ENCODE measurements at places on chromosomes 3 and 15.

DNA sequence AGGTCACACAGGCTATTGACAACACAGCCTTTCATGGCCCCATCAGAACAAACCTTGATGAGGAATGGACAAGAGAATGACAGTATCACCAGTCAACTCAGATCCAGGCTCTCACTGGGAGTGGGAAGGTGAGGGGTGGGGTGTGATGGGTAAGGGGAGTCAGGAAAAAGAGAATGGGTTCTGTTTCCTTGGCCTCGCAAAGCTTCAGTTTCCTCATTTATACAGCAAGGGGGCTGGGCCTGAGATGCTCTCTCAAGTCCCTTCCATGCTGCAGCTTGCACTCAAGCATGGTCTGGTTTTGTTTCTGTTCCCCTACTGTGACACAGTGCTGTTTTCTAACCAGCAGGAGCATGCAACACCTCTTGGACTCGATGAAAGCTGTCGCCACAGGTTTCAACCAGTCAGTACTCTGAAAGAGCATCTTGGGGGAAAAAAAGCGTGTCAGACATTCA, 65.7 kb upstream of the IL12A start:
- no peak for DNase-seq

DNA sequence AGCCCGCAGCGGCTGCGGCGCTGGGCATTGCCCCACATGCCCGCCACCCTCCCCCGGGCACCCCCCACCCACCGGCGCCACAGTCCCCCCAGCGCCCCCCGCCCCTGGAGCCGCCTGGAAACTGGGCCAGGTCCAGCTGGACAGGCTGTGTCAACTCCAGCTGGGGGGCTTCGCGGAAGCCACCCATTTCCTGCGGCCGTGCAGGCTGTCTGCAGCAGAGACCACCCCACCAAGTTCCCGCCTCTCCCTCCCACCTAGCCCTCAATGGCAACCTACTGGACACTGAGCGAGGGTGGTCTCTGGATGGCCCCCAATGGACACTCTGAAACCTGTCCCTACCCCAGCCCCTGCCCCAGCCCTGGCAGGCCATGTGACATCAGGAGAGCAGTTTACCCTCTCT, 62.8 kb upstream of the GATA2 start:
- DNase-seq = no peak

- no peak for DNase-seq
Measured at GRCh38 chr3:190092250-190092649, 28.4 kb downstream of the P3H2 start.

DNA sequence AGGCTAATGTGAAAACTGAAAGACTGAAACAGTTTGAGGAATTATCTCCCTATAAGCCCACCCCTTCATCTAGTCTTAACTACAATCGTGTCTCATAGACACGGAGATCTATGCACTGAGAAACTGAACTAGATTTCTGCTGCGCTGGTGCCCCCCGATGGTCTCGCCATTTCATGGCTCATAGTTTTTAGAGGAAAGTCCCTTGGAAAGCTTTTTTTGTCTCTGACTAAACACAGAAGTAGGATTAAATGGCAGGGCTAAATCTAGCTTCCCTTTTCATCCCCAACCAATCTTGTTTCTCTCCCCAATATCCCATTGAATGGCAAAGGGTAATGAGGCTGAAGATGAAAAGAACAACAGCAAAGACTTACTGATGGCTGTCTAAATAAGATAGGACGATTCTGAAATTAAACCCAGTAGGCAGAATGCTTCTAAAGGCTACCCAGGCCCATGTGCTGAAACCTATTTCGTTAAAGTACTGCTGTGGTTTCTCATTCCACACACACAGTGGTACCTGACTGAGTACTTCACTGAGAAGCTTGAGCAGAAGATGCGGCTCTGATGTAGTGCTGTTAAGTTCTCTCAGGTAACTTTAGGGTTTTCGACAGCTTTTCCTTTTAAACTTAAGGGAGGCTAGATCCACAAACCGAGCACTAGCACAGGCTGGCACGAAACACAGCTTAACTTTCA, 142.7 kb downstream of the GADL1 start:
- DNase-seq = peak; percentile 20

- DNase-seq = no peak
Measured at GRCh38 chr3:196149375-196149774, 61.8 kb downstream of the ZDHHC19 start.

DNA sequence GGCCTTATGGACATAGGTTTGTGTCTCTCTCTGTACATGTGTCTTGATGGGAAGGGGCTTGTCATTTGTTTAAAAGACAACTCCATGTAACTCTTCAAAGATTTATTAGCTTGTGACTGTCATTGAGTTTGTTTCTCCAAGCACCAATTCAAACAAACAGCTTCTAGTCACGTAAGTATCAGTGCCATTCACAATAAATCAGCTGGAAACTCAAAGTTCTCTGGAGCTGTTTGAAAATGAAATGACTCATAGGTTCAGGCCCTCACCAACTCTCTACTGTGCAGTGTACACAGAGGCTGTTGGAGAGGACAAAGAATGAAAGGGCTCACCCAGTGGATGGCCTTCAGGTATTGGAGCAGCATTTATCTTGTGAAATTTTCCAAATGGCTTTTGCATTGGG, 476.3 kb downstream of the AGBL1 start:
- DNase-seq = no peak

GRCh38 chr3:47162697-47163168, 1.2 kb downstream of the SETD2 start:
- DNase-seq = peak; percentile 12

- no peak for DNase-seq
Measured at GRCh38 chr3:53524566-53524965, 30.2 kb downstream of the CACNA1D start.

GRCh38 chr3:102098130-102098885, 249.0 kb downstream of the NFKBIZ start:
- DNase-seq = no peak

GRCh38 chr3:128372707-128373533, 93.8 kb downstream of the DNAJB8 start:
- no peak for DNase-seq

DNA sequence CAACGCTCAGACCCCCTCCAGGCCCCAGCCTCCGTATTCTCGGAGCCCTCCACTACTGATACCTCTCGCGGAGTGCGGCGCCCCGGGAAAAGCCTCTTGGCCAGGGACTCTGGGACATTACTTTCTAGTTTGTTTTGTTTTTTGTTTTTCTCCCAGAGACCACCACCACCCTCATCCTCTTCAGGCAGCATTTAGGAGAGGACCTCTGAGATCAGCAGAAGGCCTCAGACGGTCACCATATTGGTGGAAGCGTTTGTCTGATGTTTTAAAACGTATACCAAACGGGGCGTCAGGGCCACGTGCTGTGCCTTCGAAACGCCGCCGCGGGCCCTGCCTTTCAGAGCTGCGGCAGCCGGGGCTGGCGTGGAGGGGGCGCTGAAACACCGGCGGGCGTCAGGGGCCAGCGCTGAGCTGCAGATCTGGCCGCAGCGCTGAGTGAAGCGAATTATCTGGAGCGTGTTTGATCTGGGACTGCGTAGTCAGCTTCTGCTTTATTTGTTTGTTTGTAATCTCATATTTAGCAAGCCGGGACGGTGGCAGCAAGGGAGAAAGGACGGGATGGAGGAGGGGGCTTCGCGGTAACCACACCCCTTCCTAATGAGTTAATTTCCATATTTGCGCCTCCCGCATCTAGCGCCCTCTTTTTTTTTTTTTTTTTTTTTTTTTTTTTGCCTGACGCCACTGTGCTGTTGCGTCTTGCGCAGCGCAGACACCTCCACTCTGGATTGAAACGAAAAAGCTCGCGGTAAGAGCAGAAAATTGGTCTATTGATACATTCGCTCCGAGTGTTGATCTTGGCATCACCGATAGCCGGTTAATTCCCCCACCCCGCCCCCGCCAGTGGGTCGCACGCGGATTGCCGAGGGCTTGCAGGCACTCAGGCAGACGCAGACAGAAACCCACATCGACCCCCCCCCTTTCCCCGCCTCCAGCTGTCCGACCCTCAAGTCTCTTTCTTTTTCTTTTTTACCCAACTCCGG, 14.9 kb downstream of the SOX2 start:
- no peak for DNase-seq

DNA sequence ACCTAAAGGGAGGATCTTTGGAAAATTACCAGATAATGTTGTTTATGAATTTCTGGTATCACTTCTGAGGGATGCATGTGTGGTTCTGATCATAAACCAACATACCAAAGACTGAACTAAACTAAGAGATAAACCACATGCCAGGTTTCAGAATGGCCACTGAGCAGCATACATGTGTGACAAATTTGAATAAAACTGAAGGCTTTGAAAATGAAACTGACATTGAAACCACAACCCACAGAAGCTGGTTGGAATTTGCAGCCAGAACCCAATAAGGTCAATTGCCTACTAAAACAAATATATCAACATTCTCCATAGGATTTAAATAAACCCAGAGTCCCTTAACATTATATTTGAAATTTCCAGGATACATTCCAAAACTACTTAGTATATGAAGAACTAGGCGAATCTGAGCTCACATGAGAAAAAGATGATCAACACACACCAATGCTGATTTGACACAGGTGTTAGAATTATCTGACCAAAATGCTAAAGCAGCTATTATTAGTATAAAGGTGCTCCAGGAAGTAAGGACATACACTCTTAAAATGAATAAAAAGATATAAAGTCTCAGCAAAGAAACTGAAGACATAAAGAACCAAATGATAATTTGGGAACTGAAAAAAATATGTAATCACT, 125.0 kb downstream of the ZNF280D start:
- DNase-seq = no peak

- no peak for DNase-seq
Measured at GRCh38 chr3:37397396-37397795, 223.0 kb upstream of the LRRFIP2 start.

- DNase-seq = no peak
Measured at GRCh38 chr15:41603411-41603935, 44.5 kb downstream of the TYRO3 start.

DNA sequence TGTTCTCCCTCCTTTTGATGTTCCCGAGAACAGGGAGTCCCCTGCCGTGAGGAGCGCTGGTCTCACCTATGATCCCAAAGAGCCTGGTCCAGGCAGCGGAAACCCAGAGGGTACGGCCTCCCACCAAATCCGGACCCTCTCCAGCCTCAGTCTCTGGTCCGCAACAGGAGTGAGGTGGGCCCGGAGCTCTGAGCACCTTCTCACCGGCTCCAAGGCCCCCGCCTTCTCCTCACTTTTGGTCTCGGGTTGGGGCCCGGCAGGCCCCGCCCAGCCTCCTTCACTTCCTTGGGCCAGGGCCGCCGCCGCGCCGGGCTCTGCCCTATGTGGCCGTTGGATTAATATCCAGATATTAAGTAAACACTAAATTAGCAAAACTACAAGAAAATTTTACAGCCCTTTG, 5.7 kb upstream of the SKOR1 start:
- DNase-seq = no peak

- no peak for DNase-seq
Measured at GRCh38 chr15:69497076-69497475, 44.5 kb downstream of the RPLP1 start.

- no peak for DNase-seq
Measured at GRCh38 chr3:65196663-65197062, 508.9 kb upstream of the ADAMTS9 start.

- DNase-seq = no peak
Measured at GRCh38 chr15:80749589-80749988, 29.6 kb upstream of the CEMIP start.

DNA sequence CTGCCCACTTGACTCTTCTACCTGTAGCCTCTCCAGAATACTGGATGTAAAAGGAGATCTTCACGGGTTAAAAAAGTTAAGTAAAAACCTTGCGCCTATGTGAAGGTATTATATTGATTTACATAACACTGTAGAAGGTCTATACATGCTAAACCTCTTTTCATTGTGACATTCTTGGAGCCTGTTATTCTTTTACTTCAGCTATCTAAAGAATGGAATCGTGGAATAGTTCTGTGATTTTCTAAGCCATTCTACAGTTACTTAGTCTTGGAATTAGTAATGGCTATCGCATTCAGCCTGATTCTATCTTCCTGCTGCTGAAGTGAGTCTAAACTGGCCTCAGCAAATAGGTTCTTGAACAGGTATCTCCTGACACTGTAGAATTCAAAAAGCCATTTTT, 430.0 kb upstream of the DPH6 start:
- DNase-seq = no peak

DNA sequence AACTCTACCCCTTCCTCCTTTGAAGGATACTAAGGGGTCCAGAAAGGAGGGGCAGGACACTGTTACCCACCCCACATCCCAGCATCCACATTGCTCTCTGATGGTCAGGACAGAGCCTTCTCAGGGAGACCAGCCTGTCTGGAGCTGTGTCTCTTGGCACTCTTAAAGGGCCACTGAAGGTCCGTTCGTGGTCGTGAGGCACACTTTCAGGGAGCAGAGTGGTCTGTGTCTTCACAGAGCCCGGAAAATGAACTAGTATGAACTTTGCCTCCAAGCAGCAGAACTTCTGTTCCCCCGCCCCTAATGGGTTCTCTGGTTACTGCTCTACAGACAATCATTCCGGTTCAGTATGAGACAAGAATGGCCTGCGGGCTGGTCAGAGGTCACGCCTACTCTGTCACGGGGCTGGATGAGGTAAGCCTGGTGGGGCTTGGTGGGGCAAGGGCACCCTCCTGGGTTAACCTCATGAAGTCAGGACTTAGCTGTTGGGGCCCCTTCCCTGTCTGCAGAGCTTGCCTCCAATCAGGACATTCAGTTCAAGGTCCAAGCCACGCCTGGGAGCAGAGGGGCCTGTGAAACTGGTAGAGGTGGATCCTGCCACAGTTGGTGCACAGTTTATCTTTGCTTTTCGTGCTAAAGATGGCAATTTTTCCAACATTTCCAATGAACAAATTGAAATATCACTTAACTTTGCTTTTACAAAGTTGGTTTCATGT, 33.2 kb downstream of the CAPN3 start:
- no peak for DNase-seq

GRCh38 chr15:73142802-73143762, 90.8 kb downstream of the NEO1 start:
- no peak for DNase-seq

DNA sequence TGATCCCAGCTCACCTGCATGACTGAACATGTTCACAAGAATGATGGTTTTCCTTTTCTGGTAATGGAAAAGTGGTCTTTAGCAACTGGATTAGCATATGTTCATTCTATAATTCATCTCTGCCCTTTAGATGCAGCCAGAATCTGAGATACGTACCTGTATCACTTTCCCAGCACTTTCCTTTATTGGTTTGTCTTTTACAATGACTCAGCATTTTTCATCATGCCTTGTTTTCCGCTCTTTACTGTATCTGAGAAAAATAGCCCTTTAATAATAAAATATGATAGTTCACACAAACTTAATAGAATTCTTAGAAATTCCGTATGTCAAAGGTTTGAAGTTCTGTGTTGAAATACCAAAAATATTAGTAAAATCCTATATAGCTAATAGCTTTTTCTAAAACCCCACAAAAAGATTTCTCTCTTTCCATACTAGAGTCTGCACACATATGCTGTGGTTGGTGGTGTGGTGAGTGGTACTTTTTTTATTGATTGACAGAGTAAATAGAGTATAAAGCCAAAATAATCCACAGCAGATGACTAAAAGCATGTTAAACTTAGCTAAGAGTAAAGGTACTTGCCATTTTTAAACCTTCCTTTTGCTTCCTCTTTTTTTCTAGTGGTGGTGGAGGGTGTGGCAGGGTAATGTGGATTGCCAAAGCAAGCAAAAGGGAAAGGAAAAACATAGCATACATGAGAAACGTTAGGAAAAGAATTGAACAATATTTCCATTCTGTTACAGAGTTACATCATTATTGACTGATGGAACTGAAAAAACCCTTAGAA, 328.9 kb upstream of the RBMS3 start:
- no peak for DNase-seq

GRCh38 chr3:123158330-123158729, 43.4 kb upstream of the SEC22A start:
- DNase-seq = peak; percentile 16

GRCh38 chr15:78212546-78213424, 21.6 kb downstream of the ACSBG1 start:
- peak; percentile 66 for DNase-seq

All from head of caudate nucleus (tissue), 42 donors.